Stimulated activated CD4-positive, alpha-beta T cell treated with anti-CD3 and anti-CD28 coated beads, TNF-alpha, amount 100 ng/mL, for 4 hours (primary cell): ENCODE measurements at places on chromosomes 5 and 9.

DNA sequence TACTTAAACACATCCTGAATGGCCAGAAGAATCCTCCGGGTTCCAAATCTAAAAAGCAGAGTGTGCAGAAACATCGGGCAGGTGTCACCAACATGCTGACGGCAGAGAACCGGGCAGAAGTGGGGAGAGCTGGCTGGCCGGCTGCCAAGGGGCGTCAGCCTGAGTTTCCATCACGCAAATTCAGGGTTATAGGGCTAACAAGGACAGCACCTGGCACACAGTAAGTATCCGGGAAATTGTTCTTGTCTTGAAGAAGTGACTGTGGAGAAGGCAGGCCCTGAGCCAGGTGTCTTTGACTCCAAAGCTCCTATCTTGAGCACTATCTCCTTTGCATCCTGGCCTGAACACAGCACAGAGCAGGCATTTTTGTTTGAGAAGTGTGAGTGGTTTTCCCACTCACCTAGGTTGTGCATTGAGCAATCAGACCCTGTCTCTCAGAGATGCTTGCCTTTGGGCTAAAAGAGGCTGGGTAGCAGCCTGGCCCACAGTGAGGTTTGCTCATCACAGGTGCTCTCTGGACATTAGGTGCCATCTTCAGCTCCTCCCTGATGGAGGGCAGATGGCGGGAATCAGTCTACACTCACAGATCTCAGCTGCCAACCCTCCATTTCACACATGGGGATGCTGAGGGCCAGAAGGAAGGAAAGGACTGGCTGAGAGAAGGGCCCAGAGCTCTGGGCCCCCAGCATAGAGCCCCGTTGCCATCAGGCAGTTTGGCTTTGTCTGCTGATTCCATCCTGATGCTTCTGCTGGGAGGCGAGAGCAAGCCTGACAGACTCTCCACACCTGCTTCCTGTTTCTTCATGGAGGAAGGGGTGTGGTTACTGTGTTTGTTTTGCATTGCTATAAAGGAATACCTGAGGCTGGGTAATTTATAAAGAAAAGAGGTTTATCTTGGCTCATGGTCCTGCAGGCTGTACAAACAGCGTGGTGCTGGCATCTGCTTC, 52.8 kb downstream of the WHRN start:
- no peak for DNase-seq

- DNase-seq: no peak
Measured at GRCh38 chr5:95928724-95929253, 32.9 kb downstream of the ELL2 start.

DNA sequence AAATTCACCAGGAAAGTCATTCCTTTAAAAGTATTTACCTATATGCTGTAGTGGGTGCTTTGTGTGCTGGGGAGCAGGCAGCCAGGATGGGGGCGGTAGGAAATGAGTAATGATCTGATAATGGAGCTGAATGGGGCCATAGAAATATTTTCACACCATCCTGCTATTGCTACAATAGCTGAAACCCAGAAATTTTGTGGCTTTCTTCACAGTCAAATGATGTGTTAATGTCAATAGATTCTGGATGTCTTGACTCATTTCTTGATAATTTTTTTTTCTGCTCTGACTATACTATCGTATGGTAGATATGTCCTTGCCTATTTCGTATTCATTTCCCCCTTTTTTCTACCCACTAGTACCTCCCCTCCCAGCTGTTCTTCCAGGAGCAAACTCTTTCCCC, 59.5 kb downstream of the RORB start:
- DNase-seq: no peak

DNA sequence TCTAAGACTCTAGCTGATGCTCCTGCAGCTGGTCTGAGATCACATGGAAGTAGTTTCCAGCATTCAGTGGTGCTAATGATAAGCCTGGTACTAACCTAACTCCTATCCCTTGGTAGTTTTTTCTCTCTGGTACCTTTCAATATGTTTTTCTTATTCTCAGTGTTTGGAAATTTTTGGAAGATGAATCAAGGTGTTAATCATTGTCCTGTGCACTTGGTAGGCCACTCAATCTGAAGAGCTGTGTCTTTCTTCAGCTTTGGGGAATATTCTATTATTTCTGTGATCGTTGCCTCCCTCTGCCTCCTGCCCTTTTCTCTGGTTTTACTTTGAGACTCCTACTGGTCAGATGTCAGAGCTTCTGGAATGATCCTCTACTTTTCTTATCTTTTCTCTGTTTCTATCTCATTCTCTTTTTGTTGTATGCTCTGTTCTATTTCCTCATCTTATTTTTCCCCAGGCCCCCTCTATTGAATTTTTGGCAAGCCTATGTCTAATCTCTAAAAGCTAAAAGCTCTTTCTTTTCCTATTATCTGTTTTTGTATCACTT, 136.8 kb downstream of the APBA1 start:
- no peak for DNase-seq

DNA sequence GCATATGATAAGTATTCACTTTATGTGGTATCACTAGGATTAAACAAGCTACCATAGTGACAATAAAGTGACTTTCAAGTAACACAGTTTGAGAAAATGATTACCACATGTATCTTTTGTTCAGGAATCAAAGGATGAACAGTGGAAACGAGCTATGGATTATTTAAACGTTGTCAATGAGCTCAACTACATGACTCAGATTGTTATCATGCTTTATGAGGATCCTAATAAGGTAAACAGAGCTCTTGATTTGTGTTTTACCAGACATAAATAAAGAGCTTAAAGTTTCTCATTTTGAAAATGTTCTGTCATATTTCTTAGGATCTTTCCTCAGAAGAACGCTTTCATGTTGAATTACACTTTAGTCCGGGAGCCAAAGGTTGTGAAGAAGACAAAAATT, 57.4 kb downstream of the PPIP5K2 start:
- no peak for DNase-seq

- no peak for DNase-seq
Measured at GRCh38 chr5:54438620-54439389, 16.7 kb upstream of the HSPB3 start.

DNA sequence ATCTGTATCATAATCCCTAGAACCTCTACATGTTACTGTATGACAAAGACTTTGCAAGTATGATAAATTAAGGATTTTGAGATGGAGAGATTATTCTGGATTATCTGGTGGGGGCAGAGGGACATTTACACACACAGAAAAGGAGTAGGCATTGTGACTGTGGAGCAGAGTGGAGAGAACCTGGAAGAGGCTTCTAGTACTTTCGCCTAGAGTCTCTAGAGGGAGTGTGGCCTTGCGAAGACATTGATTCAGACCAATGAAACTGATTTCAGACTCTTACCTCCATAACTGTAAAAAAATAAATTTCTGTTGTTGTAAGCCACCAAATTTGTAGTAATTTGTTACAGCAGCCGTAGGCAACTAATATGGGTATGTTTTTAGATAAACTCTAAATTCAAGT, 45.9 kb downstream of the CSNK1G3 start:
- DNase-seq: no peak

GRCh38 chr5:149679876-149680809, 50.0 kb upstream of the PPARGC1B start:
- no peak for DNase-seq

- DNase-seq: no peak
Measured at GRCh38 chr5:3249401-3249800, 346.2 kb upstream of the IRX1 start.

GRCh38 chr9:107216329-107216728, 66.8 kb upstream of the RAD23B start:
- DNase-seq: no peak

GRCh38 chr9:5593904-5594303, 35.0 kb upstream of the RIC1 start:
- DNase-seq: no peak

GRCh38 chr5:148909766-148910165, 83.4 kb downstream of the ADRB2 start:
- DNase-seq: no peak

DNA sequence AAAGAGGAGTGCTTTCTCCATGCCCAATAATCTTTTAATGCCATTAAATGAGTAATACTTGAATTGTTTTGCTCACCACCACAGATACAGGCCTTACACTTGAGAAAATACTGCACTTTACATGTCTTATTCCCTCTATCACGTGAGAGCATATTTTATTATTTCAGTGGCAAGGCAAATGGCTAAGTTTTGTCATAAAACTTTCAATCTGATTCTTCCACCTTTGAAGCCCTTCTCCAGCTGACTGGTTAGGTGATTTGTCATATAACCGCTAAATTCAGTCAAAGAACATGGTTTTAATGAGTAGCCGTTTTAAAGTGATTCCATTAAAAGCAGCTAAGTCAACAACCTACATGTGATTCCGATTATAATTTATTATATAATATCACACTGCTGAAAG, 43.8 kb downstream of the FAT2 start:
- DNase-seq: no peak

- DNase-seq: no peak
Measured at GRCh38 chr9:119810645-119811429, 441.6 kb upstream of the BRINP1 start.

DNA sequence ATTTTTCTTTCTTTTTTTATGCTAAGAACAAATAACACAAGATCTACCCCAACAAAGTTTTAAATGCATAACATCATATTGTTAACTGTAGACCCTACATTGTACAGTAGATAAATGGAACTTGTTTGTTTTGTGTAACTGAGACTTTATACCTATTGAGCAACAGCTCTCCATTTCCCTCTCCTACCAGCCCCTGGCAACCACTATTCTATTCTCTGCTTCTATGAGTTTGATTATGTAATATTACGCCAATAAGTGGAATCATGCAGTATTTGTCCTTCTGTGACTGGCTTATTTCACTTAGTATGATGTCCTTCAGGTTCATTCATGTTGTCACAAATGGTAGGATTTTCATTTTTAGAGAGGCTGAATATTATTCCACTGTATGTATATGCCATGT, 308.2 kb upstream of the PRR16 start:
- DNase-seq: no peak

- no peak for DNase-seq
Measured at GRCh38 chr9:121887553-121888437, 205.3 kb downstream of the TTLL11 start.

DNA sequence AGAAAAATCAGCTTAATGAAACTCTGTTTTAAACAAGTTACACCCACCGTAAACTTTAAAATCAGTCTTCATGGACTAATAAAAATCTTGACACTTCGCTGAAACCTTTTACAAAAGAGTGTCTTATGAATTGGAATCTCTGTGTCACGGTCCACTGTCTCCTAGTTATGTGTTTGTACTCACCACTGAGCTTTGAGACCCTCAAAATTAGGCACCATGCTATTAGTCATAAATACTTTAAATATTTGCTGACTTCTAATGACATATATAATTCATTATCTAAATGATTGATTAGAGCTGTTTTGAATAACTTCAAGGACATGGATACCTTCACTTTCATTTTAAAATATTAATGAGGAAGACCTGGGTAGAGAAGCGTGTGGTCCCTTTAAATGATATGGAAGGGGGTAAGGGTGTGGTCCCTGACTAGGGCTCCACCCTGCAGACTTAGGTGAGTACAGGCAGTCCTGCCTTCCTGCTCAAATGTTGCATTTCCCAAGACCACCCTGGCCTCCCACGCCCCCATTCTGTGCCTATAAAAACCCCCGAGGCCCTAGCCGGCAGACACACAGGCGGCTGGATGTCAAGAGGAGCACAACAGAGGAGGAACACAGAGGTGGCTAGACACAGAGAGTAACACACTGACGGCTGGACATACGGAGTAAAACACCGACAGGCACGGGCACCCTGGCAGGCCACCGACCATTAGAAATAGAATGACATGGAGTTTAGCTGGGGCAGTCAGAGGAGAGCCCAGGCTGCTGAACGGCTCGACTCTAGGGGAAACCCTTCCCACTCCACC, 179.0 kb upstream of the CDH9 start:
- no peak for DNase-seq

GRCh38 chr5:84693256-84693655, 308.6 kb upstream of the EDIL3 start:
- no peak for DNase-seq

DNA sequence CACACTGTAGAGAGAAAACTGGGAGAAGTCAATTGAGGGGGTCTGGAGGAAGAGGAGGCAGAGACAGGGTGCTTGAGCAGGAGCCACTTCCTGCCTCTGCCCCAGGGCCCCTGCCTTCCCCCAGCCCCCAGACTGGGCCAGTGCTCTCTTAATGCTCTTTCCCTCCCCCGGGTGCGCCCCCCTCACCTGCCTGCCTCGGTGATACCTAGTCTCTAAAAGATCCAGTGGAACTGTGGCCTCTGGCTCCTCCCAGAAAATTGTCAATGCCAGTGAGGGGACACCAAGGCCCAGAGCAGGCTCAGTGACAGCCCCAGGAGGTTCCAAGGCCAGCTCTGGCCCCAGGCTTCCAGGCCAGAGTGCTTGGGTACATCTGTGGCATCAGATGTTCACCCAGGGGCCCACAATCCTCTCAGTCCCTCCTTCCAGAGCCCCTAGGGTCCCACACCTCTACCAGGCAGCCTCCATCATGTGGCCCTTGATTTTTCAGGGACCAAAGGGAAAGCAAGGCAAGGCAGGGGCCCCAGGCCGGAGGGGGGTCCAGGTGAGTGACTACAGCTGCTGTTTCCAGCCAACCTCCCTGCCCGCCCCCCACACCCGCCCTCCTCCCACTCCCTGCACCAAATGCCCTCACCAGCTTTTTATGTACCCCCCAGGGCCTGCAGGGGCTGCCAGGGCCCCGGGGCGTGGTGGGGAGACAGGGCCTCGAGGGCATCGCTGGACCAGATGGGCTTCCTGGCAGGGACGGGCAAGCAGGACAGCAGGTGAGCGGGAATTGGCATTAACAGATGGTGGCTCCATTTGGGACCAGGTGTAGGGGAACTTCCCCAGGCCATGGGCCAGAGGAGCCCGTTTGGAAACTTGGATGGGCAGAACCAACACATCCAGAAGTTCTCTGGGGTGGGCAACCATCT, 33.1 kb upstream of the ORM1 start:
- DNase-seq: no peak

GRCh38 chr5:93193431-93194347, 387.3 kb downstream of the NR2F1-AS1 start:
- no peak for DNase-seq

- no peak for DNase-seq
Measured at GRCh38 chr5:72353046-72353445, 32.9 kb downstream of the PTCD2 start.

GRCh38 chr5:142046191-142046590, 33.4 kb upstream of the GNPDA1 start:
- no peak for DNase-seq

- no peak for DNase-seq
Measured at GRCh38 chr9:93460689-93461413, 7.5 kb upstream of the FAM120AOS start.

- no peak for DNase-seq
Measured at GRCh38 chr5:118434522-118434921, 553.8 kb downstream of the DTWD2 start.

DNA sequence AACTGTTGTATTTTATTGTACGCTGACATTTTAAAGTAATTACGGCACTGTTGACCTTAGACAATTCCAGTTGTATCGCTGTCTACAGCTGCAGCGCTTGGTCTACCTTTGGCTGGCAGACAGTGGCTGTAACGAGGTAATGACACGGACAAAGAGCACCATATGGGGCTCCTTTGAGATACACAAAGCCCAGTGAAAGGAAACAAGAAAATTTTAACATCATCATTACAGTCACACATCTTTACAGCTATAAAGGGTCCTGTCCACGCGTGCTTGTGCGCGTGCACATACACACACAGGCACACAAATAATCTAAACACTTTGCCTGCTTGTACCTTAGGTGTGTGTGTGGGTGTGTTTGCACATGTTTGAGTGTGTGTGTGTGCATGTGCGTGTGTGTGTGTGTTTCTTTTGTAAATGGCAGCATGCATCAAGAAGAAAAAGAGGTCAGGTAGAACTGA, 946.0 kb downstream of the NR2F1-AS1 start:
- DNase-seq: no peak
